ENCODE measurements at places on chromosomes 2 and 18. TPM values are rescaled to one million over a fixed set of nuclear protein-coding genes. Genes with fewer than 3 reads are reported as not detected.

MOGAT1 gene
- total RNA-seq, result not detected

- no peak for DNase-seq
Measured at GRCh38 chr2:73933194-73933593, 6.5 kb downstream of the DGUOK start.

DNA sequence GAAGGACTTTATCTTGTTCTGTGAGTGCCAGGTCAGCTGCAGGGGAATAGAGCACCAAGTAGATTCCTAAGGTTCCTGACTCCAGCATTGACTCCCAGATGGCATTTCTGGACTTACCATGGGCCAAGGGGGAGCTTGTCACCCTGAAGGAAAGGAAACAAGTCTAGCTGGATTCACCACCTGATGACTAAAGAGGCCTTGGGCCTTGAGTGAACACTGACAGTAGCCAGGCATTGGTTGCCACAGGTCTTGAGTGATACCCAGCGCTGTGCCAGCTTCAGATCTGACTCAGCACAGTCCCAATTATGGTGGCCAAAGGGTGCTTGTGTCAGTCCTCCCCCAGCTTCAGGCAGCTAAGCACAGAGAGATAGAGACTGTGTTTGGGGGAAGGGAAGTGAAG is 40.1 kb upstream of the CAPN13 start:
- no peak for DNase-seq

GRCh38 chr2:210128961-210129360 is 42.2 kb downstream of the KANSL1L start:
- DNase-seq, result no peak

GRCh38 chr2:165618806-165619205 is 149.3 kb downstream of the CSRNP3 start:
- DNase-seq, result no peak

DNA sequence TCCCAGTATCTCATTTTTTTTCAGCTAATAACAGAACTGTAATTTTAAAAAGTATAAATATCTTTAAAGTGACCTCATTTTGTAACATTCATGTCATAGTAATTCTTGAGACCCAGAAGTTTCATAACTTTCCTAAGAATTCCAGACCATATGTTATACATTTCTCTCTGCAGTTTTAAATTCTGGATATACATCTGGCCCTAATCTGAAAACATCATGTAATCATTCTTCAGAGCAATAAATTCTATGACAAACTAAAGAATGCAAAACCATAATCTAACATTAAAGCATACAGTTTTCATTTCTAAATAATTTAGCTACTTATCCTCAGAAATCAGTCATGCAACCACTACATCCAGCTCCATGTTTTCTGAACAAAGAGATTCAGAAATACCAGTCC is 198.3 kb upstream of the SLC35G4 start:
- no peak for DNase-seq

- no peak for DNase-seq
Measured at GRCh38 chr2:200741468-200742202, 70.1 kb upstream of the BZW1 start.

DNA sequence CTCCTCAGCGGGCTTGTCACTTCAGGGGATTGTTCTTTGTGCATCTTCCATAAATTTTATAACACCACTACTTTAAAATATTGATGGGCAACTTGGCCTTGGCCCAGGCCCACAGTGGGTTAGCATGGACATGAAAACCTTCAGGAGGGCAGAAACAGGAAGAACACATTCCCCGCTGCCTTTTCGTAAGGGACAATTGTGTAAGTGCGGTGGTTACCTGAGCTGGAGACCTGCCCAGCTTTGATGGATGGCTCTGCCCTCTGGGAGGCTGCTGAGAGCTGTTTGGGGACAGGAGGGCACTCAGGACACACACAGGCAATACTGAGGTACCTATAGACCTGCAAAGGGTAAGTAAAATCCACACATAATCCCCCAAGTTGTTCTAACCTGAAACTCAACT is 46.8 kb downstream of the FECH start:
- no peak for DNase-seq

DNA sequence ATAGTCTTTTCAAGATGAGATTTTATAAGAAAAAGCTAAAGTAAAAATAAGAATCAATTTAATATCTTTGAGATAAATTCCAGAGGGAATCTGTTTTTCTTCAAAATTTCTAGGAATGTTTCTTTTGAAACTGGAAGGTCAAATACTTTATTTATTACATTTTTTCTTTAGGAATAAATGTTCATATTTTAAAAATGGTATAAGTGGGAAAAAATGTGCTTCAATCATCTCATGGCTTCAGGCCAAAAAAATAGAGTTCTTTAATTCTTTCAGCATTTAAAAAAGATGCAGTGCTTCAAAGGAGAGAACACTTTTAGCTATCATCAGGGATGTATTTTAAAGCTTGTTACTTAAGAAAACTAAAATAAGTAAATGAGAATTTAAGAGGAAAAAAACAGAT is 110.6 kb downstream of the NEB start:
- no peak for DNase-seq

Measured in Peyer's patch (tissue), 4 donors.